ENCODE measurements at places on chromosomes 6 and 20. TPM values are rescaled to one million over a fixed set of nuclear protein-coding genes. Genes with fewer than 3 reads are reported as not detected.
A peak's percentile ranks its signal among the peaks of the same experiment; 100 is the strongest.

DNA sequence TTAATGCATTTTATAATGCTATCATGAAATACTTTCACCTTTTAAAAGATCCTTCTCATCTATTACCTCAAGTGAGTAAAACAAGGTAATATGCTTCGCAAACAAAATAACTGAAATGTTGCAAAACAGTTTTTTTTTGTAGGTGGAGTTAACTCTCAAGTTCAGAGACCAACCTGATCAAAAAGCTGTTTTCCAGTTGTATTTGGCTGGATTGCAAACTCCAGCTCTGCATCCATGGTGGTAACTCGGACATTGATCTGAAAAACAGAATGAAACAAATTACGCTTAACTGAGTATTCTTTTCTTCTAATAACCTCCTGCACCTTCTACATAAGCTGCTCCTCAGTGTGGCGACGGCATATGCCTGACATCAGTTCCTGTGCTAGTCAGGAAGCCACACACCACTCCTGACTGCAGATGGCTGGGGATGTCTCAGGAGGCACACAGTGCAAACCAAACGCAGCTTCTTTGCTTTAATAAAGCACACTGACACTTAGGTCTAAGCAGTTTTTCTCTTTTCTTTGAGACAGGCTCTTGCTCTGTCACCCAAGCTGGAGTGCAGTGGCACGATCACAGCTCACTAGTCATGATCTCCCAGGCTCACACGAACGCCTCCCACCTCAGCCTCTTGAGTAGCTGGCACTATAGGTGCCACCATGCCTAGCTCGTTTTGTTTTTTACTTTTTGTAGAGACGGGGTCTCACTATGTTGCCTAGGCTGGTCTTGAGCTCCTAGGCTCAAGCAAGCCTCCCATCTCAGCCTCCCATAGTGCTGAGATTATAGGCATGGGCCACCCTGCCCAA is 29.9 kb downstream of the EZR start:
- no peak for DNase-seq
- H3K27ac ChIP-seq, result no peak overlapping the region
- H3K36me3 ChIP-seq, result peaks cover 17% of the 10 kb centered on the region
- no peak overlapping the region for H3K4me3 ChIP-seq
- no peaks in the 10 kb centered on the region for H3K27me3 ChIP-seq

DNA sequence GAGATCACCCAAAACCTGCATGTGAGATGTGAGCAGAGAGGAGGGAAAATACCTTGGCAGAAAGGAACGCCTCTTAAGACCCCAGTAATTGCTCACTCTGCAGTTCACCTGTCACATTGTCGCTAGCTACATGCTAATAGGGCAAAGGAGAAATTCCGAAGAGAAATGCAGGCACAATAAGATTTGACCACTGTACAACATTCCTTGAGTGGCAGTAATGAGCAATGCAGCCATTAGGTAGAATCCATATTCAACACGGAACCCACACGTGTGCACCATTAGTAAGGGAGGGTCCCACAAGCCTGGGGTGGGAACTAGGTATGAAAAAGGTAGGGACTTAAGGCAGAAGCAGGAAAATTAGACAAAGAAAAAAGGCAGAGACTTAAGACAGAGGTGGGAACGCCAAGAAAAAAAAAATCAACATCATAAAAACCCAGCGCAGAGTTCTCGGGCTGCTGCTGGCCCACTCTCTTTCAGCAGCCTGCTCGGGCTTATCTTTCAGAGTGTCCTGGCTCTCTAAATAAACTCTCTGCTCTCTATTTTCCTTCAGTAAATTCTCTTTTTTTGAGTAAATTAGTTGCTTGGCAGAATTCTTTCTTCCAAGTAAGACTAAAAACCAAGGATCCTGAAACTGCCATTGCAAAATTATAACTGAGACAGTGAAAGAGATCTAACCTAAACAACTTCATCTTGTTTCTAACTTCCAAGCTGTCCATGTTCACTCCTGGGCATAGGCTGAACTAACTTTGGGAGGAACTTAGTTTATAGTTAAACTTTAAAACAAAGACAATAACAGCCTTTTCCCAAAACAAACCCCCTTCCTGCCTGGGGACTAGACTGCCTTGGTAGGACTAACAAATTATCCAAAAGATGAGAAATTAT is 116.5 kb downstream of the CD24 start:
- H3K27me3 ChIP-seq, result no peaks in the 10 kb centered on the region
- no peak overlapping the region for H3K4me3 ChIP-seq
- H3K4me1 ChIP-seq, result no peaks in the 10 kb centered on the region
- H3K27ac ChIP-seq, result no peak overlapping the region

DNA sequence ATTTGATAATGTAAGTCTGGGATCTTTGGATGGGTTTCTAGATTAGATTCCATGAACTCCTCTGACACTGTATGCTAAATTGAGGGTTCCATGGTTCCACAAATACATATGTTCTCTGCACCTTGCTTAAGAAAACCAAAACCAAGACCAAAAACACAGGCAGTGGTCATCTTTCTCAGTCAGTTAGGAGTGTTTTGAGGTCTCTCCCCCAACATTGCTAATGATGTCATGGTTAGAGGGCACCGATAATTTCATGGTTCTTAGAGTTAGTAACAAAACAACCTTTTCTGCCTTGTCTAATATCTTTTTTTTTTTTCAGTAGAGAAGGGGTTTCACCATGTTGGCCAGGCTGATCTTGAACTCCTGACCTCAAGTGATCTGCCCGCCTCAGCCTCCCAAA is 44.5 kb downstream of the ARID1B start:
- H3K4me1 ChIP-seq, result peaks cover 31% of the 10 kb centered on the region
- no peaks in the 10 kb centered on the region for H3K27me3 ChIP-seq
- H3K36me3 ChIP-seq, result no peaks in the 10 kb centered on the region
- DNase-seq, result no peak
- no peak overlapping the region for H3K27ac ChIP-seq

GRCh38 chr6:51494342-51494741 is 593.1 kb downstream of the PKHD1 start:
- no peak overlapping the region for H3K4me3 ChIP-seq
- no peak for DNase-seq
- H3K36me3 ChIP-seq, result no peaks in the 10 kb centered on the region
- H3K27ac ChIP-seq, result no peak overlapping the region
- no peaks in the 10 kb centered on the region for H3K4me1 ChIP-seq
- H3K27me3 ChIP-seq, result no peaks in the 10 kb centered on the region

DNA sequence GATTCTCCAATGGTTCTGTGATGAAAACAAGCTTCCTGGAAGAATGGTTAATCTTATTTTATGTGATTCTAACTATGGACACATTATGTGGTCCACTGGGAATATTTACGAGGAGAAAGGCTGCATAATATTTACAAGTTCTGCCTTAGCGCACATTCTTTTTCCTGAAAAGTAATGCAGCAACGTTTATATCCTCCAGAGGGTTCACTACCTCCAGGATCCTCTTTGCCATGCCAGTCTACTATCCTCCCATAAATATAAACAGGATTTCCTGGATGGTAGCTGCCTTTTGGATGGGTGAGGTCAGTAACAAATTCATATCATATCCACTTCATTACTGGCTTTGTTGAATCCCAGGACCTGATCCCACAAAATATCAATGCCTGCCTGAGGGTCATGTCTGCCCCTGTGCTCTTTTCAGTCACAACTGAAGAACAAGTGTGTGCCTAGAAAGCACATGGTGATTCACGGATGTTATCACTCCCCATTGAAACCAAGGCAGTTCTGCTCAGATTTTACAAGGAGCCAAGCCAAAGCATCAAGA is 30.4 kb downstream of the ADGRF5 start:
- no peak overlapping the region for H3K4me3 ChIP-seq
- no peaks in the 10 kb centered on the region for H3K36me3 ChIP-seq
- H3K4me1 ChIP-seq, result peaks cover 9% of the 10 kb centered on the region
- H3K27ac ChIP-seq, result no peak overlapping the region
- no peak for DNase-seq
- no peaks in the 10 kb centered on the region for H3K27me3 ChIP-seq

DNA sequence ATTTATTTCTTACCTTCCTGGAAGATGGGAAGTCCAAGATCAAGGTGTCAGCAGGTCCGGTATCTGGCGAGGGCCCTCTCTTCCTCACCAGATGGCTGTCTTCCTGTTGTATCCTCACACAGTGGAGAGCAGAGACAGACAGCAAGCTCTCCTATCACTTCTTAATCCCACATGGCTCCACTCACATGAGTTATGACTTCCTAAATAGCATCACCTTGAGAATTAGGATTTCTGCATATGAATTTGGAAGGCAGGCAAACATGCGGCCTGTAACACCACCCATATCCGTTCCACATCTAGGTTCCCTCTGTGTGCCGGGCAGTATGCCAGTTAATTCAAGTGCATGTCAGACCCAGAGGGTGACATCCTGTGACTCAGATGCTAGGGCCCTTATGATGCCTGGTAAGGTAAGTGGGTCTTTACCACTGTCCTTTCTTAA is 2.1 kb downstream of the RAET1E start:
- peaks cover 34% of the 10 kb centered on the region for H3K4me1 ChIP-seq
- no peak overlapping the region for H3K4me3 ChIP-seq
- peak; percentile 24 for DNase-seq
- no peaks in the 10 kb centered on the region for H3K27me3 ChIP-seq
- no peaks in the 10 kb centered on the region for H3K36me3 ChIP-seq

DNA sequence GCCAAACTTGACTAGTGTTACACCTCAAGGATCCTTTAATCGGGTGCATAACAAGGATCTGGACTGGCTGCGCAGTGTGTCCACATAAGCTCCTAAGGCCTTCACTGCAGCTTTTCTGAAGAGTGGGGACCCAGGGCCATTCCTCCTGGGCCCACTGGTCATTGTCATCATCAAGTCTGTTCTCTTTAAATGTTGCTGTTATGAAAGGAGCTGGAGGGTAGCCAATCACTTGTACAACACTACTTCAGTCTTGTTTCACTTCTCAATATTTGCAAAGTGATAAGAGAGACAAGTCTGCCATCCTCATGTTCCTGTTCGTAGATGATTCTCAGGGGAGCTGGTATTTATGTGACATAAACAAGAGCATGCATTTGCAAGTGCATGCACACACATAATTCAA is 149.8 kb downstream of the SYNDIG1 start:
- no peak overlapping the region for H3K4me3 ChIP-seq
- no peaks in the 10 kb centered on the region for H3K4me1 ChIP-seq
- no peaks in the 10 kb centered on the region for H3K36me3 ChIP-seq
- no peak for DNase-seq
- H3K27ac ChIP-seq, result no peak overlapping the region

- peaks cover 42% of the 10 kb centered on the region for H3K4me1 ChIP-seq
- no peak overlapping the region for H3K4me3 ChIP-seq
- DNase-seq, result no peak
- H3K27me3 ChIP-seq, result no peaks in the 10 kb centered on the region
- H3K27ac ChIP-seq, result peak overlapping the region; percentile 50
- no peaks in the 10 kb centered on the region for H3K36me3 ChIP-seq
Measured at GRCh38 chr6:30821862-30822784, 62.2 kb upstream of the DDR1 start.

DNA sequence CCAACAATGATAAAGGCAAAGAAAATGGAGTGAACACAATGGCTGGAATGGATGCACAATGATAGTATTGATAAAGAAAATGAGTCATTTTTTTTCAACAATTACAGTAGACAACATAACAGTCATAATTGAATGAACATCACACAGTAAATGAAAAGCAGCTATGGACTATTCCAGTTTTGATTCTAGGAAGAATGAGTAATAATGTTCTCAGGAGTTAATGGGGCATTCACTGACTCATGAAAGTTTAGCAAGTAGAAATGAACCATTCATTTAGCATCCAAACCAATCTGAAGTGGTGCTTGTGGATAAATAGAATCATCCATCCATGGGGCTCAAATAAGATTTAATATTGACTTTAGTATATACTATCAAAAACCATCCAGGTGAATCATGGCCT is 1029.5 kb upstream of the GJE1 start:
- H3K27ac ChIP-seq, result no peak overlapping the region
- H3K4me1 ChIP-seq, result no peaks in the 10 kb centered on the region
- no peaks in the 10 kb centered on the region for H3K27me3 ChIP-seq
- no peak overlapping the region for H3K4me3 ChIP-seq
- no peaks in the 10 kb centered on the region for H3K36me3 ChIP-seq
- no peak for DNase-seq

DNA sequence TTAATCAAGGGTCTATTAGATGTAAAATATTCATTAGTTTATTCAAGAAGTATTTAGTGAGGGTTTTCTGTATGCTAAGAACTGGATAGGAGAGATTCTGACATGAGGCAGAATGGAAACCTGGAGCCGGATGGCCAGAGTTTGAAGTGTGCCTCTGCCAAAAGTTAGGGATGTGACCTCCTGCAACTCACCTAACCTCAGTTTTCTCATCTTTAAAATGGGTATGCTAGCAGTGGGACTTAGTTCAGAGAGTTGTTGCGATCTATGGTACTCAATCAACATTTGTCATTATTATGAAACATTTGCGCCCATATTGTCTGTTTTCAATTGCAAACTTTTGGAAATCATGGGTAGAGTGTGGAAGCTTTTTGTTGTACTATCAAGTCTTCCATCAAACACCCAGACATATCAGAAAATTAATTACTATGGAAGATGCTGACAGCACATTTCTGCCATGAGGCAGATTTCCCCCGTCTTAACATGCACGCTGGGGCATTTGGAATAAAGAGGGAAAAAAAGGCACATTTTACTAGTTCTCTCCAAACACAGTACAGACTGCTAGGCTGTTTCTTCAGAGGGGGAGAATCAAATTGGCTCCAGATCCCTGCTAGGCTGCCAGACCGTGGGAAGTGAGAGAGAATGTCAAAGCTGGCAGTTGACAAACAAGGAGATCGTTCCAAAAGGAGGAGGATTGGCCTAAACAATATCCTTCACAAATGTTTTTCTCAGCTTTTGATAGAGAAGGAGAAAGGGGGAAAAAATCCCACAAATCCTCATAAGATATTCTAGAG is 205.3 kb upstream of the TSHZ2 start:
- no peak overlapping the region for H3K27ac ChIP-seq
- H3K4me3 ChIP-seq, result no peak overlapping the region
- DNase-seq, result no peak
- H3K4me1 ChIP-seq, result no peaks in the 10 kb centered on the region

- no peak for DNase-seq
- H3K27ac ChIP-seq, result no peak overlapping the region
- H3K4me1 ChIP-seq, result no peaks in the 10 kb centered on the region
- H3K27me3 ChIP-seq, result no peaks in the 10 kb centered on the region
- no peaks in the 10 kb centered on the region for H3K36me3 ChIP-seq
Measured at GRCh38 chr6:17311595-17312311, 30.6 kb downstream of the RBM24 start.

- H3K36me3 ChIP-seq, result no peaks in the 10 kb centered on the region
- H3K27me3 ChIP-seq, result no peaks in the 10 kb centered on the region
- H3K27ac ChIP-seq, result no peak overlapping the region
- no peaks in the 10 kb centered on the region for H3K4me1 ChIP-seq
- DNase-seq, result no peak
Measured at GRCh38 chr20:56347628-56348304, 11.0 kb upstream of the FAM210B start.

- H3K27ac ChIP-seq, result no peak overlapping the region
- no peaks in the 10 kb centered on the region for H3K27me3 ChIP-seq
- no peaks in the 10 kb centered on the region for H3K36me3 ChIP-seq
- no peaks in the 10 kb centered on the region for H3K4me1 ChIP-seq
- DNase-seq, result no peak
Measured at GRCh38 chr6:110543106-110543505, 66.7 kb upstream of the SLC22A16 start.

INSM1 gene
- not detected for total RNA-seq

KCNS1 gene
- not detected for total RNA-seq

ETV7 gene
- total RNA-seq, result 5.4 TPM

SLC24A3 gene
- 8.3 TPM for total RNA-seq

MEI4 gene
- not detected for total RNA-seq
